Activated T-helper 2 cell treated with anti-CD3 and anti-CD28 coated beads, Interferon-gamma antibody, Interleukin-2, Interleukin-4, amounts not matched to agents 10 μg/mL and 5 μg/mL and 100 μg/mL, durations not matched to agents 14 hours and 24 hours and 36 hours (primary cell): ENCODE measurements at places on chromosomes 16 and 17.

DNA sequence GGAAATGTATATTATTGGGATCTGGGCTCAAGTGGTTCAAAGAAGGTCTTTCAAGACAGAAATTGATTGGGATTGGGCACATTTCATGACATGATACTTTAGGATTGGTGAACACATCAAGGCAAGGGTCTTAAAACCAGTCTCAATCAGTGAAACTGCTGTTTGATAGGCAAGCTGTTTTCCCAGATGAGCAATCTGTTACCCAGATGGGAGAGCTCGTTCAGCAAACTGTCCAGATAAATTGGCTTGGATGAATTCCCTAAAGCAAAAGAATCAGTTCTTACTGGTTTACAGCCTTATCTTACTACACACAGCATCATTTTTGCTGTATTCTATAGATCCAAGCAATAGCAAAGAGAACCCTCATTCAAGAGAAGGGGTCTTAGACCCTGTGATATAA is 31.0 kb upstream of the CNEP1R1 start:
- DNase-seq, result no peak

- no peak for DNase-seq
Measured at GRCh38 chr17:49190932-49191331, 19.4 kb downstream of the GNGT2 start.

DNA sequence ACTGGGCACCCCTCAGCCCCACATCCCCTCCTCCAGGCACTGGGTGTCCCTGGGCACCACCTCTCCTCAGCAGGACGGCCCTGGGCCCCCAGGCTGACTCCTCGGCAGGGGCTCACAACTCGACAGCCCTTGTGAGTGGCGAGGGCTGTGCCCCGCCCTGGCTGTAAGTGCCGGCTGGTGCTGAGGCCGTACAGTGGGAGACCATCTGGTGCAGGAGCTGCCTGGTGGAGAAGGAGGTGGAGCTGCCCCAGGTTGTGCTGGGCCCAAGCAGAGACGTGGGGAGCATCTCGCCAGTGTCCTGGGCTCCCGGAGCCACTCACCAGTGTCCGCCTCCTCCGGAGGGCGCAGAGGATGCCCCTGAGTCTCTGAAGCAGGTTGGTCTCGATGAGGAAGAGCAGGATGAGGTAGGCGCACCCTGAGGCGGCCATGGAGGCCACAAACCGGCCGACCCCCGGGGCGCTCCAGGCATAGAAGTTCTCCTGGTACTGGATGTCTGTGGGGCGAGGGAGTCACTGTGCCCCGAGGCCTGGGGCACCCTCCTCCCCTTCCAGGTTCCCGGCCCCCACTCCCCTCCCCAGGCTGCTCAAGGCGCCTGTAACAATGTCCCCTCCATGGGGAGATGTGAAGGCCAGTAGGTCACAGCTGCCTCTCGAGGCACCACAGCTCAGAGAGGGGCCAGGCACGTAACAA is 15.1 kb upstream of the RNPS1 start:
- no peak for DNase-seq

DNA sequence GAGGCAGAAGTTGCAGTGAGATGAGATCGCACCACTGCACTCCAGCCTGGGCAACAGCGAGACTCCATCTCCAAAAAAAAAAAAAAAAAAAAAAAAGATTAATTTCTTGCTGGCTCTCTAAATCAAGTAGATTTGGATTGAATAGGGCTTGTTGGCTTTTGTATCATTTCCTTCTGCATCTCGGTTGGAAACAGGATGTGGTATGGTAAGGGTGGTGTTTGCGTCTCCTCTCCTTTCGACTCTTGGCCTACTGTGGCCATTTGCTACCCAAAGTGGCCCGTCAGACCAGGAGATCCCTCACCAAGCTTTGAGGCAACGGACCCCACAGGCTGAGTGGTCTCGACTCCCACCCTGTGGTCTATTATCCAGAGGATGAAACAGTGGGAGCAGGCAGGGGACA is 168.0 kb upstream of the IRX3 start:
- DNase-seq, result no peak

GRCh38 chr16:57265850-57266530 is 18.5 kb downstream of the PLLP start:
- no peak for DNase-seq

- DNase-seq, result no peak
Measured at GRCh38 chr17:31715446-31715845, 143.6 kb downstream of the COPRS start.

- no peak for DNase-seq
Measured at GRCh38 chr17:72832306-72832705, 260.2 kb downstream of the SLC39A11 start.

- DNase-seq, result no peak
Measured at GRCh38 chr16:76668207-76668725, 391.1 kb downstream of the CNTNAP4 start.

- DNase-seq, result no peak
Measured at GRCh38 chr16:927406-927805, 43.4 kb downstream of the LMF1 start.

GRCh38 chr16:3252967-3253366 is 3.5 kb downstream of the MEFV start:
- no peak for DNase-seq

DNA sequence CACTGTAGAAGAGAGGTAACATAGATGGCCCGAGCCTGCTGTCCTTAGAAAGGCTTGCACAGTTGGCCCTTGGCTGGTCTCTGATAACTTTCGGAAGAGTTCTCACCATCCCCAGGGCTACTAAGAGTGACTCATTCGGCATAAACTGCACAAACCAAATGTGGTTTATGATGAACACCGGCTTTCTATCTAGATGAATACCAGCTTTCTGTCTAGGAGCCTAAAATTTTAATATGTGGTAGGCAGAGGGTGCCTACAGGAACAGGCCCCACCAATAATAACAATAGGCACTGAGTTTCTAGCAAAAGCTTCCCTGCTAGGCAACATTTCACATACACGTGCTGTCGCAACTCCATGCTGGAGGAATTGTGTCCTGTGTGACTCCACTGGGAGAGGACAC is 15.4 kb downstream of the CNOT1 start:
- DNase-seq, result no peak

GRCh38 chr16:85227084-85227945 is 115.0 kb upstream of the CIBAR2 start:
- DNase-seq, result no peak

GRCh38 chr17:76262732-76263344 is 2.3 kb upstream of the UBALD2 start:
- DNase-seq, result no peak

DNA sequence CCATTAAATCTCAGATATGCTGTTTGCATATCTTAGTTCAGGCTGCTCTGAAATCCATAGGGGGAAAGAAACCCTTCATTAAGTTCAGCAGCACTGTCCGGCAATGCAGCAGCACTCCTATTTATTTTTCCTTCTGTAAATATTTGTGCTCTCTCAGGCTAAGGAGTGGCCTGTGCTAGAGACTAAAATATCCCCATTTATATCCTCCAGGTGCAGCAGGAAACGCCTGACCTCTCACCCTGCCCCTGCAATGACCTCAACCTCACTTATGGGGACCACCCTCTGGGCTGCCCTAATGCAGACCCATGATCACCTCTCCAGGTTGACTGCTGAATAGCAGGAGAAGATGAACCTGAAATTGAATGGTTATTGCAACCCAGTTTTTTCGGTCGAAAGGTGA is 165.0 kb upstream of the ELAC2 start:
- DNase-seq, result no peak

GRCh38 chr16:3188925-3189825 is 1.2 kb downstream of the OR1F1 start:
- DNase-seq, result no peak

DNA sequence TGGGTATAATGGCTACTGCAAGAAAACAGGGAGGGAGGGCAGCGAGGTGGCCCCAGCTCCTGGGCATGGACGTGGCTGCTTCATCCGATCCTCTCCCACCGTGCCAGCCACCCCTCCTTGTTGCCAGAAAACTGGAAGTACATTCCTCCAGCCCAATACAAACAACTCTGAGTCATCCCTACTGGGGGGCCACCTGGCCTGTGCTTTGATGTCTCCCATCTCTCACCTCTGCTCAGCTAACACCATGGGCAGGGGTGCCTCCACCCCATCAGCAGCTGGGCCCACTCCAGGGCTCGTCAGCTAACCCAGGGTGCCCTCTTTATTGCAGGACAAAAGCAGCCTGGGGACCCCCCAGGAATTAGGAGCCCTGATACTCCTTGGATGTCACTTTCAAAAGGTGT is 2.0 kb downstream of the RHBDF2 start:
- no peak for DNase-seq

DNA sequence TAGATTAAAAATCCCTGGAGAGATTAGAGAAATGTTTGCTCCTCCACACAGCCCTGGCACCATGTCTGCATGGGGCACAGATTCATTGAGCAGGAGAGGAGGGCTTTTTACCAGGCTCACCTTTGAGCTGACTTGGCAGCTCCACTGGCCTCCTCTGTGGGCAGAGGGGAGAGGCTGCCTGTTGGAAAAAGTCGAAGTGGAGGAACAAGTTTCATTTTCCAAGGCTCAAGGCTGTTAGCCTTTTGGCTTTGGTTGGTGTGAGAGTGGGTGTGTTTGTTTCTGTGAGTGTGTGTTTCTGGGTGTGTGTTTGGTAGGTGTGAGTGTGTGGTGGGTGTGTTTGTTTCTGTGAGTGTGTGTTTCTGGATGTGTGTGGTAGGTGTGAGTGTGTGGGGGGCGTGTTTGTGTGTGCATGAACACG is 5.6 kb downstream of the TMEM238L start:
- DNase-seq, result no peak

- DNase-seq, result peak; percentile 73
Measured at GRCh38 chr16:57592591-57593003, 35.8 kb upstream of the ADGRG1 start.

- DNase-seq, result no peak
Measured at GRCh38 chr17:46865100-46865499, 13.7 kb downstream of the WNT9B start.

- DNase-seq, result no peak
Measured at GRCh38 chr17:39144416-39144840, 7.0 kb downstream of the PLXDC1 start.

GRCh38 chr16:85250147-85250463 is 137.8 kb upstream of the CIBAR2 start:
- no peak for DNase-seq

DNA sequence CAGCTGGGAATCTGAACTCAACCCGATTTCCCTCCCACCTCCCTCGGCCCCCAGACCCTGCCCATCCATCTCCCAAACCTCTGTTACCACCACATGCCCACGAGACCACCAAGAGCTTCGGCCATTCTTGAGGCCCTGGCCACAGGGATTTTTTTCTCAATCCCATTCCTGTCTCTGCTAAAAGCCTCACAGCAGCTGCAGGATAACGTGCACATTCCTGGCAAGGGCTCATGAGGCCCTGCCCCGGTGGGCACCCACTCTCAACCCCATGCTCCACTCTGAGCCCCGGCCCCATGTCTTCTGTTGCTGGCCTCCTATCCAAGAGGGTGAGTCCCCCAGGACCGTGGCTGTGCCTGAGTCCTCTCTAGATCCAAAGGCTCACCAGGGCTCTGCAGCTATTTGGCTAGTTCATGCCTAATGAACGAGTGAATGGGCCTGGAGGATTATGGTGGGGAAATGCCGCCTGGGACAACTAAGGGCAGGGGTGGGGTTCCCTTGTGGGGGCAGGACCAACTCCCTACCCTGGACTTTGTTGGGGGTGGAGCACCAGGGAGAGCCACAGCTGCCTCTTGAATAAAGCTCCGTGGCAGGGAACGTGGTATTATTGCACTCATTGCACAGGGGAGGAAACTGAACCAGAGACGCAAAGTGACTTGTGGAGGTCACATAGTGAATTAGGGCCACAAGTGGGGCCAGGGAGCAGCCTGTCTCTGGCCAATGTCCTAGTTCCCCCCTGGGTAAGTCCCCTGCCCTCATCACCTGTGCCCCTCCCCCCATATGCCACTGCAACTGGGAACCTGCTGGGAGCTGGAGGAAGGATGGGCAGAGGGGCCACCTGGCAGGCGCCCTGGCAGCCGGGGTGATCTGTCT is 113.8 kb upstream of the SMURF2 start:
- no peak for DNase-seq

GRCh38 chr16:77306075-77306474 is 106.9 kb downstream of the SYCE1L start:
- no peak for DNase-seq

DNA sequence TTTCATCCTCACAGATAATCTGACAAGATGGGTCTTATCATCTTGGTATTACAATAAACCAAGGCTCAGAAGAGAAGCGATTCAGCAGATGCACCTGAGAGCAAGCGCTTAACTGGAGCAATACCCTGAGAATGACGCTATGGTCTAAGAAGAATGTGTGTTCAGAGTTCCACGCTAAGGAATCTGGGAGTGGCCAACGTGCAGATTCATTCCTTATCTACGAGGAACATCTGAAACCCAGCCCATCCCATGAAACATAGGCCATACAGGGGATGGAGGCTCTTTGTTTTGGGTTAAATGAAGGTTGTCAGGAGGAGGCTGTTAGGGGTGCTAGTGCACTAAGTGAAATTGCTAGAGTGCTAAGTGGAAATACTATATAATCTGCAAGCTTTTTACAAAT is 28.5 kb upstream of the KDM8 start:
- no peak for DNase-seq

- DNase-seq, result no peak
Measured at GRCh38 chr17:66690166-66690565, 144.8 kb upstream of the CACNG5 start.

GRCh38 chr16:35311475-35311874 is 1852.1 kb downstream of the TP53TG3F start:
- DNase-seq, result no peak

GRCh38 chr17:1941272-1942065 is 83.7 kb downstream of the RTN4RL1 start:
- no peak for DNase-seq

DNA sequence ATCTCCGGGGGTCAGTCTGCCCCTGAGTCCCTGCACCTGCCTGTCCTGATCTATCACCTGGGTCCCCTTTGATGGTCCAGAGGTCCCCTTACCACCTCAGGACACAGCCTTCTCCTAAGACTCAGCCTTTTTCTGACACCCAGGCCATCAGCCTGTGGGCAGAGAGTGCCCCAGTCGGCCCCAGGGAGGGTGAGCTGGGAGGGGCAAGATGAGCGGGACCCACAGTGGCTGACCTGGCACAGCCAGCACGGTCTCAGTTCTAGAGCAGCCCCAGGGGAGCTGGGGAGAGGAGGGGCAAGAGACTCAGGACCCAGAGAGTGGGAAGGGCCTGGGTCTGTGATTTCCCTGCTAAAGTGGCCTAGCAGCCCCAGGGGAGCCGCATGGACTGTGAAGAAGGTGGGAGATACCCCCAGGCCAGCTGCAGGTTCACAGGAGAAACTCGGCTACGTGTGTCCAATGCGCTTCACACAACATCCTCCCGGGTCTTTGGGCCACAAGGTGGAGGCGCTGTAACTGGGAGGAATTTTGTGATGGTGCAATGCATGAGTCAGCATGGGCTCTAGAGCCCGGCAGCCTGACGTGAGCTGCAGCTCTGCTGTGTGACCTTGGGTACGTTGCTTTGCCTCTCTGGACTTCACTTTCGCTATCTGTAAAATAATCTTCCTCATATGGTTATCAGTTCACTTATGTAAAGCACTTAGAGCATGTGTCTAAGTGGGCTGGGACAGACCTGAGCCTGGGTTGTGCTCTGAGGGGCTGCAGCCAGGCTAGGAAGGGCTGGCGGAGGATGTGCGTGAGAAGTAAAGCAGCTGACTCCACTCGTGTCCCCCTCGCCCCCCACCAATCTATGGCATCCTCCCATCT is 67.2 kb upstream of the LHX1 start:
- DNase-seq, result no peak
